ENCODE measurements at places on chromosomes 11 and 22.
A peak's percentile ranks its signal among the peaks of the same experiment; 100 is the strongest.

GRCh38 chr11:75981546-75981945, 166.5 kb downstream of the UVRAG start:
- DNase-seq, result no peak

DNA sequence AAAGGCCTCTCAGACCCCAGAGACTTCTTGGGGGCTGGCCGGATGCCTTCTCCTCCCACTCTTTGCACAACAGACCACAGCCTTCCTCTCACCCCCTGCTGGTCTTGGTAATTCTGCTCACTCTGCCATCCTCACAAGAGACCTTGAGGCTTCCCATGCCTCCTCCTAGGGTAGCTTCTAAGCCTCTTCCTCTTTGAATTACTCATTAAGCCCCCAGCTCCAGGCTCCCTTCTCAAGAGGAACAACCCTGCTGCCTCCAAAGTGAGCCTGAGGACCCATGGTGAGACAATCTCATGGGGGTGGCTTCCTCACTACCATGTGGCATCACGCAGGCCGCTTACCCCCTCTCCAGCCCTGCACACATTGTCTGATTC, 184.6 kb upstream of the SYT13 start:
- no peak for DNase-seq

- no peak for DNase-seq
These were observed 219.1 kb upstream of the CCDC179 start for GRCh38 chr11:23079382-23079813.

DNA sequence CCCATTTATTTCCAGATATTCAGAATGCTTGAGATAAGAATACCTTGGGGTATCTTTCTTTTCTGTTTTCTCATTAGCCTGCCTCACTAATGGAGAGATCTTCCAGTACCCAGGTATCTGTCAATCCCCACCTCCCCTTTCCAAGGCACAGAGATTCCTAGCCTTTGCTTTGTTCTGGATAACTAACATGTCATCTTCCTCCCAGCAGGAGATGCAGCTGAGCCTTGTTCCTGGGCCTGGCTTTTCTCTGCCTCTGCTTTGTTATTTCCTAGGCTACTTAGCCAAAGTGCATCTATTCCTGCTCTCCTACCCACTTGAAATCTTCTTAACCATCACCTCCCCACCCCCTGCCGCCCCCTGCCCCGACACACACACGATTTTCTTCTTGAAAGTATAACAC, 297.1 kb downstream of the NELL1 start:
- DNase-seq, result no peak

DNA sequence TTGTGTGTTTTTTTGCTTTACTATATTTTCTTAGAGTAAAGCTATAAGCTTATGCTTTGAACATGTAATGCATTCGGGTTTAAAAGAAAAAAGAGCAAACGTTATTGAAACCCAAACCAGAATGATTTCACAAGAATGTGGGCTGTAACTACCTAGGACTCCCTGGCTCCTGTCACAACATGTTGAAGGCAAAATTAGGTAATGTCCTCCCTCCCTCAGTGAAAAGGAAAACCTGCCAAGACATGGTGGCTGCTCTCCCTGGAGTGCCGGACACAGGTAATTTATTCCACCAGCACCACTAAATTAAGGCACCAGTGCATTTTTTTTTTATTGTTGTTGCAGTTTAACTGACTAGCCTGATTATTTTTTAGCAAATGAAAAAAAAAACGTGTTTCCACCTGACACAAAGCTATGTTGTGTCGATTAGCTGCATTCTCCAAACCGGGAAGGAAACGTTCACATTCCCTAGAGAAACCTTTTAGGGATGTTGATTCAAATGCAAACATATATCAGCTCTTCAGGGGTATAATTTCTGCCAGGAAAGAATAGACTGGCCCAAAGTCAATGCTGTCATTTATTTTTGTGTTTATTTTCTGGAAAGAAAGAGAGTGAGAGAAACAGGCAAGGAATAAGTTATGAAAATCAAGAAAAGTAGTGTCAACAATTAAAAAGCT, 134.6 kb downstream of the CCDC34 start:
- no peak for DNase-seq

GRCh38 chr22:44193535-44193891, 12.8 kb downstream of the PARVG start:
- no peak for DNase-seq

DNA sequence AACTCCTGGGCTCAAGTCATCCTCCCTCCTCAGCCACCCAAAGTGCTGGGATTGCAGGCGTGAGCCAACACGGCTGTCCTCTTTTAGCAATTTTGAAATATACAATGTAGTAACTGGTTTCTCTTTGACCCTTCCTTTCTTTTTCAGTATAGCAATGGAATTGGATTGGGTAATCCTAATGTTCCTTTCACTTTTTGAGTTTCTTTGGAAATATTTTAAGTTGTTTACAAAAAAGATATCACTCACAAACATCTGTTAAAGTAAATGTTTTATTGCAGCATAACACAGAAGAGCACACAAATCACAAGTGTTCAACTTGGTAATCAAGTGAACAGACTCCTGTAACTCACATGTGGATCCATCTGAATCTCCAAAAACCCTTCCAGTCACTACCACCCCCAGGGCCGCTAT, 44.6 kb upstream of the EP300 start:
- DNase-seq, result no peak

DNA sequence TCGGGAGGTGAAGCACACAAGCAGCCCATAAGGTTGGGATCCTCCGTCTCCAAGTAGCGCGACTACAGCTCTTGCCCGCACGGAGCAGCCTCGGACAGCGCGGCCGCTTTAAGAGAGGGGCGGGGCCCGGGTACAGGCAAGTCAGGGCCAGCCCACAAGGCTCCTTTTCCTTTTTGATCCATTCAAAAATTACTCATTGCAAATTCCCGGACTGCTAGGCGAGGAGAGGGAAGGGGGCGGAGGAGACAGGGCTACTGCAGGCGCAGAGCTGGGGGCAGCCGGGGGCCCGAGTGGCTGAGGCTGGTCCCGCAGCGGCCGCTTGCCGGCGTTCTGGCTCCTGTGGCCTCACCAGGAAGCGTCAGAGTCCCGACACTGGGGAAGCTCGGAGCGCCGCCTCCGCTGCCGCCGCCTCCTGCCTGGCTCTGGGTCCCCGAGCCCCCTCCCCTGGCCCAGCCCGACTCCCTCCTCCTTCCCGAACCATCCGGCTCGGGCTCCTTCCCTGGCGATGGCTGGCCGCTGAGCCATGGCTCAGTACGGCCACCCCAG, at the start of gene UBASH3B:
Gene UBASH3B, plus strand, starts transcription at position 196 of the 546 bp plus-strand sequence. Its CDS starts 328 bp downstream, at position 524.
- peak; percentile 49 for DNase-seq

- DNase-seq, result no peak
These were observed 64.7 kb downstream of the SLC1A2 start for GRCh38 chr11:35354644-35355043.

DNA sequence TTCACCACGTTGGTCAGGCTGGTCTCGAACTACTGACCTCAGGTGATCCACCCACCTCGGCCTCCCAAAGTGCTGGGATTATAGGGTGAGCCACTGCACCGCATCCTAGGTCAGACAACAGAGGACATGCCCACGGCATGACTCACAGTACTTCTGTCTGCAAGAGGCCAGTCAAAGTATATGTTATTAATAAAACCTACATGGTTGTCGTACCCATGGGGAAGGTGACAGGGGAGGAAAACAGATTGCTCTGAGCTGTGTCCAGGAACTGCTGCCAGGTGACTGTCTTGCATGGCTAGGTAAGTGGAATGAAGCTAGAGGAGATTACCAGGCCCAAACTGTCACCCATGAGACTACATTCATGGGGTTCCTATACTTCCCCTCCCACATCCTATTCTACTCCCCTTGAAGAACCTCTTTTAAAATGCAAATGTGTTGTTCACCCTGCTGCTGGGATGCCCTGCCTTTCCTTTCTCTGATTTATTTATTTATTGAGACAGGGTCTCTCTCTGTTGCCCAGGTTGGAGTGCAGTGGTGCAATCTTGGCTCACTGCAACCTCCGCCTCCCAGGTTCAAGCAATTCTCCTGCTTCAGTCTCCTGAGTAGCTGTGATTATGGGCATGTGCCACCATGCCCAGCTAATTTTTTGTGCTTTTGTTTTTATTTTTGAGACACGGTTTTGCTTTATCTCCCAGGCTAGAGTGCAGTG, 2.0 kb upstream of the NLRX1 start:
- DNase-seq, result no peak

- DNase-seq, result no peak
These were observed 919.4 kb upstream of the CNTN5 start for GRCh38 chr11:98101329-98101728.

- DNase-seq, result no peak
These were observed 19.3 kb upstream of the ST3GAL4 start for GRCh38 chr11:126336138-126336541.

DNA sequence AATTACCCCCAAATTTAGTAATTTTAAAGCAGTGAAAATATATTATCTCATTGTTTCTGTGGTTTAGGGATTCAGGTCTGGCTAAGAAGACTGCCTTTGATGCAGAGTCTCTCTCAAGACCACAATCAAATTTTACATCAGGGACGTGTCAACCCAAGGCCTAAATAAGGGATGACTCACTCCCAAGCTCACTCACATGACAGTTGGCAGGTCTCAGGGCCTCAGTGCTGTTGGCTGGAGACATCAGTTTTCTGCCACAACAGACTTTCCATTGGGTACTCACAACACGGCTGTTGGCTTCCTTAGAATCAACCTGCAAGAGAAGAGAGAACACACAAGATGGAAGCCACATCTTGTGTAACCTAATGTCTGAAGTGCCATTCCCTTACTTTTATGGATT, 377.3 kb downstream of the FAM181B start:
- no peak for DNase-seq

- no peak for DNase-seq
These were observed 40.0 kb downstream of the BTG4 start for GRCh38 chr11:111472228-111472627.

DNA sequence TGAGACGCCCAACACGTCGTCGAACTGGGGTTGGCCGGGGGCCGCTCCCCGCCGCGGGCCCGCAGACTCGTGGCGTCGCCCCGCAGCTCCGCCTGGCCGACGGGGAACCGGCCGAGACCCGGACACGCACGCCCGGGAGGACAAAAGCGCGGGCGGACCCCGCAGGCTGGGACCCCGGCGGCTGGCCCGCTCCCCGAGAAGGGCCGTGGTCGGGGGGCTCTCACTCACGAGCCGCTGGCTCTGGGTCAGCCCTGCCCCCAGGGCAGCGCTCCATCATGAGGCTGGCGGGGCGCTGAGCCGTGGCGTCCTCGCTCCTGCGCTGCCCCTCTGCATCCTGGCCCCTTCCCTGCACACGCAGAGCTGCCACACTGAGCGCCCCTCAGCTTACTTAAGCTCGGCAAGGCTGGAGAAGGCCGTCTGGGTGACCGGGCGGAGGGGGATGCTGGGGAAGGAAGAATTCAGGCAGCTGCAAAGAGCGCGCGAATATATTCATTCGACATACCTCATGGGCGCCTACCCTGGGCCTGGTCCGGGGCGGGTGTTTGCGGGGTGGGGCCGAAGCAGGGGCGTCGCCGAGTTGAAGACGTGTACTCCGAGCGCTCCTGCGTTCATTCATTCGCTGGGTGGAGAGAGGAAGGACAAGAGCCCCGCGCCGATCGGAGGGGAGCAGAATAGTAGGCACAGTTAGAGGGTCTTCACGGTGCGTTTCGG, 579 bp upstream of the CYB5R2 start:
- DNase-seq, result no peak

DNA sequence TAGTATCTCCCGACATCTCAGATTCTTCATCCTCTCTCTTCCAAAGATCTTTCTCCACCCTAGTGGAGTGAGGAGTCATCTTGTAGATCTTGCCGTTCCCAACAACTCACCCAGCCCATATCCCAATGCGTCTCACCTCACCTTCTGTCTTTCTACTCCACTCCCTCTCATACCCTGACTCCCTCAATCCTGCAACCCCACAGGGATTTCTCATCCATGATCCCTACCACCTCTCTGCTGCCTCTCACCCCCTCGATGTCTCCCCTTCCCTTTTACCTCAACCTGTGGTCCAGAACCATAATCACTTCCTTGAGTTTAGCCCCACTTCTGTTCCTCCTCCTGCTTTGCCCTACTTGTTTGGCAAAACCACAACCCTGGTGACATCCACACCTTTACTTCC, 41.7 kb downstream of the OTOG start:
- DNase-seq, result no peak

GRCh38 chr11:88169881-88170280, 5.4 kb downstream of the RAB38 start:
- no peak for DNase-seq

- DNase-seq, result no peak
These were observed 194.4 kb upstream of the PGR start for GRCh38 chr11:101323997-101324396.

GRCh38 chr11:91802475-91802874, 422.1 kb upstream of the FAT3 start:
- no peak for DNase-seq

- peak; percentile 19 for DNase-seq
These were observed 12.9 kb upstream of the CDKN1C start for GRCh38 chr11:2898366-2899079.

DNA sequence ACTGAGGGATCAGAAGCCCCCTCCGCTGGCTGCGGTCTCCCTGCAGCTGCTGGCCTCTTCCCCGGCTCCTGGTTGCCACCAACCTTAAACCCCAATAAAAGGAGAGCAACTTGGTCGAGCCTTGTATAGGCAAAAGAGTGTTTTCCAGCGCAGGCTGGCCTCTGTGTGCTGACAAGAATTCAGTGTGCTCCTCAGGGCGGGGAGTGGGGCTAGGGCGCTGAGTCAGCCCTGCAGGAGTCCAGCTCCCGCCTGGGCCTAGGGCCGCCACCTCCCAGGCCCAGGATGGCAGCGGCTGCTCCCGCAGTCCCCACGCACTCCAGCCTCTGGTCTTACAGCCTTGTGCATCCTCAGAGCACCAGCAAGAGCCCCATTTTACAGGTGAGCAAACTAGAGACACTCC, at the start of gene SHISAL1:
Gene SHISAL1, minus strand, starts transcription at position 186 of the 400 bp plus-strand sequence. CDS start 12,006 bp downstream, outside the sequence.
- no peak for DNase-seq

DNA sequence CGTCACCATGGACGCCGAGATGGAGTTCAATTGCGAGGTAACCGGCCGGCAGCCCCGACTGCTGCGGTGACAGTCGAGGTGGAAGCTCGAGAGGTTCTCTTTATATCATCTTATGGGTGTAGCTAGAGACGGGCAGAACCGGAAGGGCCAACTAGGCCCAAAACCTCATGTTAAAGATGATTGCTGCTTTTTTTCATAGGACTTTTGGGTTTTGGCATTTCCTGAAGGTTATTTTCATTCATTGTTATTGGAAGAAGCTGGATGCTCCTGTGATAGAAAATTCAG, 585 bp downstream of the NF2 start:
- no peak for DNase-seq

GRCh38 chr11:30488304-30488998, 97.7 kb downstream of the MPPED2 start:
- no peak for DNase-seq

DNA sequence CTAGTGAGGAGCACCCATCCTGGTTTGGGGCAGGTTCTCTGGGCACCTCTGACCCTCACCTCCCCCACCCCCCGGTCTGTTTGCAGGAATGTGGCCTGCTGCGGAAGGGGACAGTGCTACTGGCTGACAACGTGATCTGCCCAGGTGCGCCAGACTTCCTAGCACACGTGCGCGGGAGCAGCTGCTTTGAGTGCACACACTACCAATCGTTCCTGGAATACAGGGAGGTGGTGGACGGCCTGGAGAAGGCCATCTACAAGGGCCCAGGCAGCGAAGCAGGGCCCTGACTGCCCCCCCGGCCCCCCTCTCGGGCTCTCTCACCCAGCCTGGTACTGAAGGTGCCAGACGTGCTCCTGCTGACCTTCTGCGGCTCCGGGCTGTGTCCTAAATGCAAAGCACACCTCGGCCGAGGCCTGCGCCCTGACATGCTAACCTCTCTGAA, 26.9 kb upstream of the TXNRD2 start:
- no peak for DNase-seq
